ENCODE measurements at places on chromosomes 1 and 21.

DNA sequence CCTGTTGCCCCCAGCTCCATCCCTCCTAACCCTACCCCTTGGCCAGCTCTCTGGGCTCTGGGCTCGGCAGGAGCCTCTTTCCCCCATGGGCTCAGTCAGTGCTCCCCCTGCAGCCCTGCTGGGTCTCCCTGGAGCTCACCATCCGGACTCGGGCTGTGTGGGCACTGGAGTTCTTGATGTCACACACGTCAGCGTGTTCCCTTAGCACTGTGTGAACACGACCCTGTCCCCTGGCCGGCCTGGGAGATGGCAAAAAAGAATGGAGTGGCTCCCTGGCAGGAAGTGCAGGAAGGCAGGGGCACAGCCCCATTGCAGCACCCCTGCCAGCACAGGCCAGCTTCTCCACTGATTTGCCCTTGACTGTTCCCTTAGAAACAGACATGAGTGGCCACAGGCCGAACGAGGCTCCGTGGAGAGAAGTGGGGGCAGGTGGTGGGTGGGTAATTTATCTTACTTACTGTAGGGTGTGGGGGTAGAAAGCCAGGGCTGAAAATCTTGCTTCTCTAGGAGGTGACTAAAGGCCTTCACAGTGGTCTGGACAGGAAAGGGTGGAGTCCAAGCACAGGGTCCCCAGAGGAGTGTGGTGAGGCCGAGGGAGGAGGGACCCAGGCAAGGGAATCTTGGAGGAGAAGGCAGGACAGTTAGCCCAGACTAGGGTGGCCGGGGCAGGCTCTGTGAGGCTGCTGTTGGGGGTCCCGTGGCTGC lies 381.7 kb upstream of the VAMP3 start:
- DNase-seq: no peak

DNA sequence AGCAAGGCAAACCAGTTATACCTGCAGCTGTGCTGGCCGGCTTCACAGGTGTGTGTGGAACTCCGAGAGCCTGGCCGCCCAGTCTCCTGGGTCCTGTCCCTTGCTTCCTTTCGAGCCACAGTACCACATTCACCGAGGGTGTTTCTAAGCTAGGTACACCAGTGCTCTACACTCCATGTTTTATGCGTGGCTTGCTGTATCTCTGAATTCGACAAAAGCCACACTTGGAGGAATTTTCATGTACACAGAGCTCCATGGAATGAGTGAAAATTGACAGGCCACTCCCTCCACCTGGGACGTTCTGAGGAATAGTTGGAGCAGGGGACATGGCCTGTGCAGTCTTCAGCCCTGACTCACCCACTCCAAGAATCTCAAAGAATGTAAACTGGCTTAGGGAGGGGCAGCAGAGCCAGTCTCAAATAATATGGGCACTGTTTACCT lies 14.0 kb downstream of the ETS2 start:
- no peak for DNase-seq

GRCh38 chr1:201119206-201120197 lies 7.3 kb upstream of the CACNA1S start:
- peak; percentile 22 for DNase-seq

- no peak for DNase-seq
Measured at GRCh38 chr1:201713086-201713810, 115.7 kb upstream of the IPO9 start.

DNA sequence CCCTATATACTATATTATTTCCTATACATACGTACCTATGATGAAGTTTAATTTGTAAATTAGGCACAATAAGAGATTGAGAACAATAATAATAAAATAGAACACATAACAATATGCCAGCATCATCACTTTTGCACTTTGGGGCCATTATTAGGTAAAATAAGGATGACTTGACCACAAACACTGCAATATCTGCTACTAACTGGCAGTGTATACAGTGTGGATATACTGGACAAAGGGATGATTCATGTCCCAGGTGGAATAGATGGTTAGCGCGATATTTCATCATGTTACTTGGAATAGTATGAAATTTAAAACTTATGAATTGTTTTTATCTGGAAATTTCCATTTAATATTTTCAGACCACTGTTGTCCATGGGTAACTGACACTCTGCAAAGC lies 35.4 kb upstream of the TXLNA start:
- DNase-seq: no peak

- DNase-seq: no peak
Measured at GRCh38 chr1:204354579-204354978, 5.2 kb downstream of the PLEKHA6 start.

- no peak for DNase-seq
Measured at GRCh38 chr1:65979136-65980044, 186.7 kb downstream of the PDE4B start.

DNA sequence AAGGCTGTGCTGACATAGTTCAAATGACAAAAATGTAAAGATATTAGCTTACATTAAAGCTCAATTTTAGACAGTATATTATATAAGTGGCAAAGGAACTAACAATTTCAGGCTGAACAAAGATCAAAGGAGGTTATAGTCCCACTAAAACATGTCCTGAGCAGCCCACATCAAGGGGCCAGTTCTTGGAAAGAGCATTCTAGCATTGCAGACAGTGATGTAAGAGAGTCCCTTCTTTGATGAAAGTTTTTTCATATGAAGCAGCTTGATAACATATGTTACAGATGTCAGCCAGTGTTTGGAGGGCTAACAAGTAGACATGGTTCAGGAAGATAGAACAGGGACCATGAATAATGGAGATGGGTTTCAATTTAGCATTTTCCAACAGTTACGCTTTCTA lies 301.7 kb downstream of the NTNG1 start:
- DNase-seq: no peak

DNA sequence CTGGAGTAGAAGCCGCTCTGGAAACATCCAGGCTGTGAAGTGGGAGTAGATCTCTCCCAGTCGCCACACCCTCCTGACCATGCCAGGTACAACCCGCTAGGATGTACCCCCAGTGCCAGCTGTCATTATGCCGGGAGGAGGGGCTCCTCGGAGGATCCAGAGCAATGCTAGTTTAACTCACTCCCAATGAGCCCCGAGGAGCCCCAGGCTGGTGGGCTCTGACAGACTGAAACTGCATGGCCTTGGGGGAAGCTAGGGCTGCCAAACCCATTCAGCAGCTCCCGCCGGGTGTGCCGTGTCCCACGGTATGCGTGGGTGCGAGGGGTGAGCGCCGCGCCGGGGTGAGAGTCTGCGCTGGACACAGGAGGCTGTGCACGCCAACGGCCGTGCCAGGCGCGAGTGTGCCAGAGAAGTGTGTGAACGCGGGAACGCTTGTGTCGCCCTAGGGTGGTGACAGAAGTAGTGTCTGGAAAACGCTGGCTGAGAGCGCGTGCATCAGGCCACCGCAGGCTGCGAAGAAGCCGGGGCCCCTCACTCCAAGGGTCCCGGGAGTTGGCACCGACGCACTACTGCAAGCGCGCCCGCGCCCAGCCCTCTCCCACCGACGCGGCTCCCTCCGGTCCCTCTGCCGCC lies 177.1 kb upstream of the EDN2 start:
- DNase-seq: no peak

- no peak for DNase-seq
Measured at GRCh38 chr1:37948166-37948565, 1.3 kb upstream of the INPP5B start.

- DNase-seq: no peak
Measured at GRCh38 chr1:45260244-45260643, 53.8 kb upstream of the ZSWIM5 start.

- DNase-seq: no peak
Measured at GRCh38 chr1:172770071-172770470, 111.2 kb downstream of the FASLG start.

DNA sequence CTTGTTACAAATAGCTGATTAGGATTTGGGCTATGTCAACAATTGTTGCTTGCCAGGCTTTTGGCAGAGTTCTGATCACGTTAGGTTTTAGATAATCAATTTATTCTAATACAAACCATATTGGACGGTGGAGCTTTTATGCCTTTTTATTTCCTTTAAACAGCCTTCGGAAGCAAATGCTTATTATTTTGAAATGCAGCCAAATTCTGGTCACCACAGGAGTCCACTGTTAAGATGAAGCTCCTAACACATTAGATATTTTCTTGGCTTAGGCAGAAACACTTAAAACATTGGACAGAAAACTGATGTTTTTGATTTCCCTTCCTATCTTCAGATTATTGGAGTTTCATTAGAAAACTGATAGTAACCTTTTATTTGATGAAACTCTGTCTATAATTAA lies 82.9 kb downstream of the CENPF start:
- DNase-seq: no peak

DNA sequence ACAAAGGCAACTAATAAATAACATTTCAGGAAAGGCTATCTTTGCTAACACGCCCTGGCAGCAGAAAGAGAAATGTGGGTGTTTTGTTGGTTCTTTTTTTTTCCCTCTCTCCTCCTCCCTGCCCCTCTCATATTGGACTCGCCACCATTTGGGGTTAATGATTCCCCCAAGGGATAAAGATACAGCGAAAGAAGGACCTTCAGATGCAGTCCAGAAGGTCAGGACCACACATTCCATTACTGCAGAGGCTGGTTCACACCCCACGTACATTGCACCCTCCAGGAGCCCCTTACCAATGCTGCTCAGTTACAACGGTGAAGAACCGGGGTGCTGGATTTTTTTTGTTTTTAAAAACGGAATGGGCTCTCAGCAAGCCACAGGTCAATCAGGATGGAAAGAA lies 156.9 kb upstream of the TIAM1 start:
- DNase-seq: no peak

DNA sequence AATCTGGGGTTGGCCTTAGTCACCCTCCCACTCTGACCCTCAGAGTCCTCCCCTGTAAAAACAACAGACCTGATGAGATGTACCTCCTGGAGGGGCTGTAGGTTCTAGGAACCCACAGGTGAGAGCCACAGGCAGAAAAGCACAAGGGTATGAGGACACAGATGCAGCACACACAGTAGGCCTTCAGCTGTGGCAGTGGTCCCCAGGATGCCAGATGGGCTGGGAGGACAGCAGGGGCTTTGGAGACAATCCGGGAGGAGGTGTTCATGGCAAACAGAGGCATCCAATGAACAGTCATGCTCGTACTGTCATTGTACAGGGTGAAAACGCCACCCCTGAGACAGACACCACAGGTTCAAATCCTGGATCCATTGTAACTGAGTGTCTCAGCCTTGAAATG lies 463.1 kb downstream of the MATN1 start:
- DNase-seq: no peak

GRCh38 chr1:23407016-23407630 lies 17.4 kb downstream of the TCEA3 start:
- no peak for DNase-seq

- DNase-seq: no peak
Measured at GRCh38 chr21:17775431-17776126, 43.6 kb downstream of the C21orf91 start.

DNA sequence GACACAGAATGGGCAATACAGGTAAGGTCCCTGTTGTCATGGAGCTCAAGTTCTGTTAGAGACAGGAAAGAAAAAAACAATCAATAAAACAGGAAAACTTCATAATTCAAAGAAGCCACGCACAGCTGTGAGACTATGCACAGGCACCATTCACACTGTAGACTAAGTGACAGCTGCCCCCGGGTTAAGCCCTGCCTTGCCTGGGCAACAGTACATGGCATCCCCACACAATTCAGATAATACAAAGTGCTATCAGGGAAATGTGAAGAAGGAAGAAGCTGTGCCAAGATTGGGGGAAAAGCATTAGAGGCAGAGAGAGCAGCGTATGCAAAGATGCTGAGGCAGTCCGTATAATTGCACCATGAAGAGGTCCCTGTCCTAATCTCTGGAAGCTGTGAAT lies 9.0 kb upstream of the KCNE2 start:
- no peak for DNase-seq

- no peak for DNase-seq
Measured at GRCh38 chr1:179742291-179742690, 800 bp upstream of the FAM163A start.

DNA sequence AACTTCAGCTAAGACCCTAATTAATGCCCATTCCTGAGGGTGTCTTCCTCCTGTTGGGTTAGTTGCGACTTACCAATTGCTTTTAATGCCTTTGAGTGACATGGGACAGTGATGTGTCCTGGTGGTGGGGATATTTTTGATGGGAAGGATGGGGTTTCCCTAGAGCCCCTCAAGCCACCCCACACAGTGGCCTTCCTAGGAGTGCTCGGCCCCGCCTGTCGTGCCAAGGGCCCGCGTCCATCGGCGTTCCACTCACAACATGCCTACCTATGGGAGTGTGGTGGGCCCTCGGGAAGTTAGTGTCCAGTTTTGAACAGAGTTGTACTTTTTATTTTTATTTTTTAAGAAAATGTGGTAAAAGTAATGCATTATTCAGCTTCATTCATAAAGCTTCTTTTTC lies 50.1 kb upstream of the TSPAN2 start:
- DNase-seq: no peak

DNA sequence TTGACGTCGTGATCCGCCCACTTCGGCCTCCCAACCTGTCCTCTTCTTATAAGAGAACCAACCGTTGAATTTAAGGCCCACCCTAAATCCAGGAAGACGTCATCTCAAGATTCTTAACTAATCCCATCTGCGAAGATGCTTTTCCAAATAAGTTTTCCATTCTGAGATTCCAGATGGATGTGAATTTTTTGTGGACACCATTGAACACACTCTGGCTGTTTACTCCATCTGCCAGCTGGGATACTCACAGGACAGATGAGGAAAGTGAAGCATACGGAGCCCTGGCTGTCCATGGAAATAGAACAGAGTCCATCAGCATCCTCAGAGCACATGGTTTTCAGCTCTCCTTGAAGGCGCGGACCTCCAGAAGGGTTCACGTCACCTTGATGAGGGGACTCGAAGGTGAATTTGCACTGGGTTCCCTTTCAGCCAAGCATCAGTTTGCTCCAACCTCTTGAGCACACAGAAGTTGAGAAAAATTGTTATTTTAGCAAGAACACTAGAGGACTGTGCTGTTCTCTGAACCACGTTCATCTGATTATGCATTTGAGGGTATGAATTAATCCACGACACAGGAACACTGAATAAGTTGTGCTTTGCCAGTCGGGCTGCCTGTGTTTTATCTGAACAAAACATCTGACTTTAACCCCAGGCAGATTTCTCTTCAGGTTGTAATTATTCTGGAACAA lies 68.6 kb downstream of the KAZN start:
- no peak for DNase-seq

- no peak for DNase-seq
Measured at GRCh38 chr1:3550511-3551289, 60.6 kb downstream of the MEGF6 start.

DNA sequence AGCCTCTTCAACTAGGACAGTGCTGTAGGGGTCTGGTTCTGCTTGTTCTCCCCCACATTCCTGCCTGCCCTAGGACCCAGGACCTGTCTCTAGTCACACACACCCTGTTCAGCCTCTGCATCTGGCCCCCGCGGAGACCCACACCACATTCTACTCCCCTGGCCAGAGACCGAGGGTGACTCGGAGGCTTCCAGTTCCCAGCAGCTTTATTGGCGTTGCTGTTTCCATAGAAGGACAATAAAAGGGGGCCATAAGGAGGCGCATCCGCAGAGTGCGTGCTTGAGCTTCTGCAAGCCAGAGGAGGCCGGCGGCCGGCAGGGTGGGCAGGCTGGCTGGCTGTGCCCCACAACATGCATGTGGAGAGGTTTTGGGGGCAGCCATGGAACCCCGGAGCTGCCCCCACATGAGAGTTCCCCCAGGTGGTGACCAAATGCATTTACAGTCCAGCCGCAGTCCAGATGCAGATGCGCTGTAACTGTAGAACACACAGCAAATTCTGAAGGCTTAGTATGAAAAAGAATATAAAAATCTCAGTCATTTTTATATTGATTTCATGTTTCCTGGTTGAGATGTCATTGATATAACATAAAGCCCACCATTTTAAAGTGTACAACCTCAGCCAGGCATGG lies 52.4 kb downstream of the PDE9A start:
- DNase-seq: no peak
